Stimulated activated CD4-positive, alpha-beta T cell treated with anti-CD3 and anti-CD28 coated beads, TNF-alpha, amount 100 ng/mL, for 1 hour (primary cell): ENCODE measurements at places on chromosomes 5 and 9.

GRCh38 chr9:76531231-76531780 is 72.3 kb downstream of the GCNT1 start:
- DNase-seq = no peak

DNA sequence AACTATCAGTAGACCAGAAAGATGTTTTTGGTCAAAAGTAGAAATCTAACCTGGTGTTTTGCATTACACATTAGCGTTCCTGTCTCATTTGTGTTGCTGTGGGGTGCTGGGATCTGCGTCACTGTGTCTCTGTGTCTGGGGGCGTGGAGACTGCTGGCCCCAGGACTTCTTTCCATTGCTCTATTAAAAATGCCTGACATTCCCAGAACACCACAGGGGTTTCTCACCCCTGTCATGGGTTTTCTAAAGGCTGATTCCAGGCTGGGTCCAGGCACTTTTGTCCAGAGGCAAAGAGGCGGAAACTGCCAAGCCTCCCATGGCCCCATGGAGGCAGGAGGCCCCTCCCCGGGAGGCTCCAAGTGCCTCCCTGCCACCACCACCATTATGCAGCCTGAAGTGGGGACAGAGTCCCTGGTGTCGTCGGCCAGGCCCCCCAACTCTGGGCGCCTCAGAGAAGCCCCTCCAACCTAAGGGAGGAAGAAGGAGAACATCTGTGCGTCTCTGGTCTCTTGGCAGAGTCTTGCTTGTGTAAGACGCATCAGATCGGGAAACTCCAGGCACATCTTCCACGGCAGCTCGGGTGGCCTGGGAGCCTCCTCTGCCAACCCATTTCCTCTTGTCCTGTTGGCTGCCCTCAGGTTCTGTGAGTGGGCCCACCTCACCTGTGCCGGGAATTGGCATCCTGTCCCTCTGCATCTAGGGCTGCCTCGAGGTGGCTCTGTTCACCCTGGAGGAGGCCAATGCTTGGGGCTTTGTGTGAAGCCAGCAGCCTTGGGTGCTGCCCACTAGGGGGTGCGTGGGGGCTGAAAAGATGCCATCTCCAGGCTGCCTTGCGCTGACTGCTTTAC is 13.8 kb upstream of the PLEKHG4B start:
- DNase-seq = no peak

DNA sequence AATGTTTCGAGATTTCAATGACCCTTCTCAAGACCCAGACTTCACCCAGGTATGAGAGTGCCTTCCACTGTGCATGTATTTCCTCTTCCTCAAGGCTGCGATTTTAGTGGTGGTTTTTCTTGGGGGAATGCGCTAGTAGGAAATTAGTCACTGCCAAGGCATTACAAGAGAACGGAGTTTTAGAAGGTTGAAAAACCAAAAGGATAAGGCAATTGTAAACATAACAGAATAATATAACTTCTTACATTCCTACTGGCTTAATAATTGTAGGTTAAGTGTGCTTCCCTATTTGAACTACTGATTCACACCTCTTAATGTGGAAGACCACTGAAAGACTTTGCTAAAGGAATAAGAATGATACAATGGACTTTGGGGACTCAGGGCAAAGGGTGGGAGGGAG is 38.9 kb downstream of the ACO1 start:
- DNase-seq = no peak

DNA sequence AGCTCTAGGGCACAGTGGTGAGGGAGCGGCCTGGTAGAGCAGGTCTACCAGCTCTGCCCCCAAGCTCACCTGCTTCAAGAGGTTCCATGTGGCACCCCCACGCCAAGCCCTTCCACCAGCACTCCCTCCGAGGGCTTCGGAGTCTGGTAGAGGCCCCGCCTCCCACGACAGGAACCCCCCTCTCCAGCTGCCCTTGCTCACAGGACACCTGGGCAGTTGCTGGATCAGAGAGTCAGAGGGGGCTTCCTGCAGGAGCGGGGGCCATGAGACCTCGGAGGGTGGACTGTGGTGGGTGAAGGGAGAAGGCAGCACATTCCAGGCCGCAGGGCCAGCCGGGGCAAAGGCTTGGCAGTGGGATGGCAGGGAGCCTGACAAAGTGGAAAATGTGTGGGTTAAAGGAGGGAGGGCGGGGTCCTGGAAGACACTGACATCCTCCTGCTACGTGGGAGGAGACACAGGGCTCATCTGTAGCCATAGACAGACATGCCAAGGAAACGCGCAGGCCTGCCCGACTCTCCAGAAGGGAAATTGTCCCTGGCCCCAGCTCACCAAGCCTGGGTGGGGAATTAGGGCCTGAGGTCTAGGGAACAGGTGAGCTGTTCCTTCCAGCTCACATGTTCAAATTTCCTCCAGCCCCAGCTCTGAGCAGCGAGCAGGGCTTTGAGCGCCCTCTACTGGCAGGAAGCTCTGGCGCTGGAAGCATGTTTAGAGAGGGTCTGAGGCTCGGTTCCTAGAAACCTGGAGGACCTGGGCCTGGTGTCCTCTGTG is 74.2 kb downstream of the NTNG2 start:
- DNase-seq = peak; percentile 60

GRCh38 chr5:137333928-137334327 is 165.2 kb downstream of the SPOCK1 start:
- no peak for DNase-seq
